C1 segment of cervical spinal cord (tissue), 14 donors: ENCODE measurements at places on chromosomes 1 and 21.
A peak's percentile ranks its signal among the peaks of the same experiment; 100 is the strongest.

DNA sequence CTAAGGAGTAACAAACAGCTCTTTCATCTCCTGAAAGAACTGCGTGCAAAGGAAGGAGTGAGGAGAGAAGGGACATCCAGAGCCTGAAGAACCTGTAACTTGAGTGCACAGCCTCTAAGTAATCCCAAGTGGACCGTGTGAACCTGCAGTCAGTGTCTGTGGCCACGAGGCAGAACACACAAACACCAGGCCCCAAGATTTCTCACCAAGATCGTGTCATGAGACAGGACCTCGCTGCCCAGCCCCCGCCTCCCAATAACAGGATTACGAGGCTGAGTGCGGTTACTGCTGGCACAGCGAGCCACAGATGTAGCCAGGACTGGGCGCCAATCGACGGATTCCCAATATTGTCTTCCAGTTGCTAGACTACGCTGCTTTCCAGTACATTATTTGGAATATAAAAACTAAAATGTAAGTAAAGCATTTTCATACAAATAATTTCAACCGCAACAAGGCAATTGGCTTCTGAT lies 101.3 kb upstream of the SLC25A33 start:
- DNase-seq: no peak

- DNase-seq: no peak
Measured at GRCh38 chr1:18443587-18444520, 36.9 kb upstream of the KLHDC7A start.

- no peak for DNase-seq
Measured at GRCh38 chr1:209622841-209623829, 29.1 kb downstream of the LAMB3 start.

- no peak for DNase-seq
Measured at GRCh38 chr21:36208326-36209013, 51.8 kb downstream of the DOP1B start.

DNA sequence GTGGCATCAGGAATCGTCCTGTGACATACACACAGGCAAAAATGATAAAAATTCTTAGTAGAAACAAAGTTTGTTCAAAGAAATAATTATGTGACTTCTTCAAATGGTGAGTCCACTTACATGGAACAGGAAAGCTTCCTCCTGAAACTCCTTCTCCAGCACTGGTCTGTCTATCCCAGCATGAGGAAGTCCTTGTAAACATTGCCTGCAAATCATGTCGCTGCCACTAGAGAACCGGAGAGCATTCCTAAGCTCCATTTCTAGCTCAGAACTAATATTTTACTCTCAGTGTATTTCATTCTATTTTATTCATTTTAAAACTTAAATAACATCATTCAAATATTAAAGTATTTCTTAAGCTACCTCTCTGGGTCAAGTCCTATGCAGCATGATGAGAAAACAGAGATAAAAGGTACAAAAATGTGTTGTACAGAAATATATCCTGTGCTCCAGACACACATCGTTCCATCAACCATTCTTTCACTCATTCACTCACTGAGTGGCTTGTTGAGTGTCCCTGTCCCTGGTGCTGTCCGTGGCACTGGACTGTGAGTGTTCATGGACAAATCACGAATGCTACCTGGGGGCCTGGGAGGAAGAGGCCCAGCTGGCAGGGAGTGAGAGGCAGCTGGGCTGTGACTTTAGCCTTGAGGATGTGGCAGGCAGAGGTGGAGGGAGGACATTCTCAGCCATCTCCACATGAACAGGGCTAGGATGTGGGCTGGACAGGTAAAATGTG lies 10.0 kb downstream of the CYP4A22 start:
- DNase-seq: no peak

DNA sequence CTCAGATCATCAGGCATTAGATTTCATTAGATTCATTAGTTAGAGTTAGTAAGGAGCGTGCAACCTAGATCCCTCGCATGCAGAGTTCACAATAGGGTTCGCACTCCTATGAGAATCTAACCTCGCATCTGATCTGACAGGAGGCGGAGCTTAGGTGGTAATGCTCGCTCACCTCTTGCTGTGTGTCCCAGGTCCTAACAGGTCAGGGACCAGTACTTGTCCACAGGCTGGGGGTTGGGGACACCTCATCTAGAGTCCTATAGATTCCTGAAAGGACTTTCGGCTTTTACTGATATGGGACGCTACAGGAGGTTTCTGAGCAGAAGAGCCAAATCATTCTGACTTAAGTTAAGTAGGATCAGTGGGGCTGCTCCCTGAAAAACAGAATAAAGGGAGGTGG lies 91.4 kb downstream of the AKT3 start:
- no peak for DNase-seq

- DNase-seq: no peak
Measured at GRCh38 chr1:44664730-44665370, 9.4 kb downstream of the TMEM53 start.

DNA sequence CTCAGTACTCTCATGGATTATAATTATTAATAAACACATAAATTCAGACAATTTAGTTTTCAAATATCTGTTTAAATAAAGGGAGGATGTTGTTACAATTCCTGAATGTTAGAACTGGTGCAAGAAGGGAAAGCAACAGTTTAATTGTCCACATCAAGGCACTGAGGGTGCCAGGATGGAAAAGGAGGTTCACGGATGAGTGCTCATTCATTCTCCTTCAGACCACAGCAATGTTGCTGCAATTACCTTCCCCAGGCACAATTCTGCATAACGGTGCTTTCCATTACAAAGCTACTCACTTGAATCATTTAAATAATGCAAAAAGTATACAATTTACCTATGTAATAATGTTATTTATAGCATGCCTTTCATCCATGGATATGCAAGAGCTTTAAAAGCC lies 52.3 kb upstream of the COG2 start:
- DNase-seq: no peak

GRCh38 chr21:45449658-45450422 lies 44.9 kb downstream of the COL18A1 start:
- DNase-seq: no peak

DNA sequence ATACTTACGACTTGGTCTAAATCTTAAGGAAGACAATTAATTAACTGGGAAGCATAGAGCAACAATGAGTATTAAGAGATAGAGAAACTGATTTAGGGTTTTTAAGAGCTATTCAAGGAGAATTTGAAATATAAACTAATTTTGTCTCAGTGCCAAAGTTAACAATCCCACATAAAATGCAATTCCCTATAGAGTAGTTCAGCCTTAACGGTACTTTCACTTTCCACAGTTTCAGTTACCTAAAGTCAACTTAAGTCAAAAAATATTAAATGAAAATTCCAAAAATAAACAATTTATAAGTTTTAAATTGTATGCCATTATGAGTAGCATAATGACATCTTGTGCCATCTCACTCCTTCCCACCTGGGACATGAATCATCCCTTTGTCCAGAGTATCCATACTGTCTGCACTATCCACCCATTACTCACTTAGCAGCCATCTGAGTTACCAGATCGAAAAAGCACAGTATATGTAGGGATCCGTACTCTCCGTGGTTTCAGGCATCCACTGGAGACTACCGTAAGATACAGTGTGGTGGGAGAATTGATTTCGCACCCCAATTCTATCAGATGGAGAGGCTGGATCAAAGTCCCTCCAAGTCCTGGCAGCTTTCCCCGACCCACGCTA lies 4.8 kb upstream of the SARS1 start:
- no peak for DNase-seq

DNA sequence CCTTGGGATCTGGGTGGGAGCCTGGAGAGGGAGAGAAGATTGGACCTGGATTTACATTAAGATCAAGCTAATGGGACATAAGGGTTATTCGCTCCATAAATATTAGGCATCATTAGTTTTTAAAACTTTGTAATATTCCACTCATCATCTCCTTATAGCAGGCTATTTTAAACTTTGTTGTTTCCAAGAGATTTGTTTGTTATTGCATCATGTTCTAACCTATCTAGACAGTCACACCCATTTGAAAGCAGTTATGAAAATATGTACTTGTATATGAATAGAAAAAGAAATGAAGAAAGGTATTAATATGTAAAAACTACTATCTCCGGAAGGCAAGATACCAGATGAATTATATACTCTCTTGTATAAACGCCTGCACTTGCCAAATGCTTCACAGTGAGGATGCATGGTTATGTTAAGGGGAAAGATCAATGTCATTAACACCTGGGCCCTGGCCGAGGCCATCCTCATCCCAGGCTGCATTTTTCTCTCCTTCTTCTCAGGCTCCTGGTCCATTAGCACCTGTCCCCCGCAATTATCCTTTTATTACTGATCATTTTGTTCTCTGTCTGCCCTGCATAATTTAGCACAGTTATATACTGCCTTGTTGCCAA lies 468.2 kb downstream of the MATN1 start:
- DNase-seq: no peak

- DNase-seq: no peak
Measured at GRCh38 chr1:182257369-182258063, 134.1 kb downstream of the GLUL start.

GRCh38 chr1:246187834-246188372 lies 319.2 kb downstream of the SMYD3 start:
- DNase-seq: no peak

GRCh38 chr1:240591564-240591963 lies 20.4 kb downstream of the GREM2 start:
- no peak for DNase-seq

DNA sequence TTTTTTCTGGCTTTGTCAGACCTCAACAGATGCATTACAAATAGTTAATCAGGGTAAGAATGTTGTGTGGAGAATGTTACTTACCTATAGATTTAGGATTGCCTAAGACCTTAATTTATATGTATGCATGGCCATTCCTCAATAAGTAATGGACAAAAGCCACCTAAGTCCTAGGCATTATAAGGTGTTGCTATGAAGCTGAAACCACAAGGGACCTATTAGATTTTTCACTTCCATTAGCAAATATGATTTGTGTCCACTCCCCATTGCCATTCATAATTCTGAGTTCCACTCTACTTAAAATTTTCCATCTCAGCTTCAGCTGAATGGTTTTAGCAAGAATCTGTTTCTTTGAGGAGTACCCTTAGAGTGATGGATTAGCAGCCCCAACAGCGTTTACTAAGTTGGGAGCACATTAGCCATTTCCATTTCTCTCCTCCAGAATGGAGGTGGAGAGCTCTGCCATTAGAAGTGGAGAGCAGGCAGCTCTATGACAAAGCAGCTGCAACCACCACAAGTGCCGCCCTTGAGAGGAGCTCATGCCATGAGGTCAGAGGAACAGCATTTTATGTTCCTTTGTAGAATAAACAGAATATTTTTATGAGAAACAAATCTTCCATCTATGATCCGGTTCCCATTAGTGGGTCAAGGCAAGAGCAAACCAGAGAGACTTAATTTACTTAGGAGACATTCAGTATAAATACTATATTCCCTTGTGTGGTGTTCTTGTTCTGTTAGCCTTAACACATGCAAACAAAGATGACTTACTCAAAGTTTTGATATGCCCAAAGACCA lies 28.9 kb upstream of the C1orf87 start:
- no peak for DNase-seq

- DNase-seq: no peak
Measured at GRCh38 chr1:116538544-116538943, 32.3 kb downstream of the CD58 start.

DNA sequence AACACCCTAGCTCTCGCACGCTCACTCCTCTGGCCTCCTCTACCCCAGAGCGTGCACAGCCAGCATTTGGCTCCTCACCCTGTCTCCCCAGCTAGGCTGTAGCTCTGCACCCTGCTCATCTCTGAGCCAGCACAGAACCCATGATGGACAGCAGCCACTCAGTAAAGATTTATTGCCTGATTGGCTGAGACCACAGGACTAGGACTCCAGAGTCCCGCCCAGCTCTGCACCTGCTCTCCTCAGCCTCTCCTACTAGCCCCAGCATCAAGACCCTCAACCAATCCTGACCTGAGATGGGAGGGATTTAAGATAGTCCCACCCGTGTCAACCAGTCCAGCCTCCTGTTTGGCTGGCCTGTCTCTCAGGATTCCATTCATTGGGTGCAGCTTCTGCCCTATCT lies 9.3 kb downstream of the C1QB start:
- peak; percentile 42 for DNase-seq

- DNase-seq: no peak
Measured at GRCh38 chr1:10704368-10704882, 92.0 kb downstream of the CASZ1 start.

GRCh38 chr1:31366796-31367195 lies 6.1 kb downstream of the FABP3 start:
- no peak for DNase-seq

- no peak for DNase-seq
Measured at GRCh38 chr1:30425046-30425445, 298.3 kb downstream of the MATN1 start.

DNA sequence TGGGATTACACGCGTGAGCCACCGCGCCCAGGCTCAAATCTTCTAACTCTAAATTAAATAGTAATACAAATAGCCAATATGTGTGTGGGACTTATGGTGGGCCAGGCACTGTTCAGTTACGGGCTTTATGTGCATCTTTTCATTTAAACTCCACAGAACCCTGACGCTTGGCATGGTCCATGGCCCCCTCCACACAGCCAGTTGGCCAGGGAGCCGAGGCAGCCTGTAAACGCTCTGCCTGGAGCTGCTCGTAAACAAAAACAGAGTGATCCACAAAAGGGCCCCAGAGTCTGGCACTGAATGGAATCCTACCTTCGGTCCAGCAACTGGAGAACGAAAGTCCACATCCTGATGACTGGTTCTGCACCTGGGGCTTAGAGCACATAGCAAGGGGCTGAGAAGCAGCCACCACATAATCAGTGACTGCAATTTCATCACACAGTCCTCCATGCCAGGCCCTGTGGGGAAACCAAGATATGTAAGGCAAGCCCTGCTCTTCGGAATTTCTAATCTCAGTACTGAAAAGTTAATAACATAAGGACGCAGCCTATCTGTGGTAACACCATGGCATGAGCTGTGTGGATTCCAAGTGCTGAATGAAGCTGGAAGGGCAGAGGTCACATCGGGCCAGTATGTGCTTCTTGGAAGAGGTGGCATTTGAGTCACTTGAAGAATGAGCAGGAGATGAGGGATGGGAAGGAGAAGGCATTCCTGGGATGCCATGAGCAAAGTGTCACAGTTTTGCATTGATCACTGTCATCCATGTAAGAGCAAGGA lies 13.5 kb upstream of the ADAMTSL4 start:
- DNase-seq: no peak

- DNase-seq: no peak
Measured at GRCh38 chr1:20262810-20263534, 27.7 kb upstream of the VWA5B1 start.
